Umbilical cord (tissue), 2 donors: ENCODE measurements at places on chromosomes 2 and 18.

GRCh38 chr2:42297322-42297936, 63.6 kb downstream of the COX7A2L start:
- DNase-seq: no peak

DNA sequence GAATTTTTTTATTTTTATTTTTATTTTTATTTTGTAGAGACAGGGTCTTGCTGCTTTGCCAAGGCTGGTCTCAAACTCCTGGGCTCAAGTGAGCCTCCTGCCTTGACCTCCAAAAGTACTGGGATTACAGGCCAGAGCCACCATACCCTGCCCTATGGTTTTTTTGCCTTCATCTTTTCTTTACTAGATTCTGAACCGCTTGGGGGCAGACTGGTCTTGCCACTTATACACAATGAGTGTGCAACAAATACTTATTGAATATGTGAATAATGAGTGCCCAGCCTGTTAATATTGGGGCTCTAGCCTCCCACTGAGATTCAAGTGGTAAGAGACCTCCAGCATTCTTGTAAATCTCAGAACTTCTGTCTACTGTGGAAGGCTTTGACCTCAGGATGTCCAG, 3.9 kb downstream of the NCK2 start:
- DNase-seq: no peak

DNA sequence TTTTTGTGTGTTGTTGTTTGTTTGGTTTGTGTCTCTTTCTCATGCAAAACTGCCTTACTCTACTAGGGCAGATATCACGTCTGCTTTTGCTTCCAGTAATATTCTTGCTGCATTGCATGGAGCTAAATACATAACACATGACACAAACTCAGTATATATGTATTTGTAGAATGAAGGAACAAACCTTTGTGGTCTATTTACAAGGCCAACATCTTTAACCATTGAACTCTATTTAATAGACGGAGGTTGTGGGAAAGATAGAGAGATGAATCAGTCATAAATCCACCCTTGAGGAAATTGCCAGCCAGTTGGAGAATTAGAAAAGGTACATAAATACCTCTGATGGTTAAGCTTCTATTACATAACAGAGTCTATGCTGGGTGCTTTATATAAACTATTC, 26.0 kb upstream of the IL1RL1 start:
- no peak for DNase-seq

DNA sequence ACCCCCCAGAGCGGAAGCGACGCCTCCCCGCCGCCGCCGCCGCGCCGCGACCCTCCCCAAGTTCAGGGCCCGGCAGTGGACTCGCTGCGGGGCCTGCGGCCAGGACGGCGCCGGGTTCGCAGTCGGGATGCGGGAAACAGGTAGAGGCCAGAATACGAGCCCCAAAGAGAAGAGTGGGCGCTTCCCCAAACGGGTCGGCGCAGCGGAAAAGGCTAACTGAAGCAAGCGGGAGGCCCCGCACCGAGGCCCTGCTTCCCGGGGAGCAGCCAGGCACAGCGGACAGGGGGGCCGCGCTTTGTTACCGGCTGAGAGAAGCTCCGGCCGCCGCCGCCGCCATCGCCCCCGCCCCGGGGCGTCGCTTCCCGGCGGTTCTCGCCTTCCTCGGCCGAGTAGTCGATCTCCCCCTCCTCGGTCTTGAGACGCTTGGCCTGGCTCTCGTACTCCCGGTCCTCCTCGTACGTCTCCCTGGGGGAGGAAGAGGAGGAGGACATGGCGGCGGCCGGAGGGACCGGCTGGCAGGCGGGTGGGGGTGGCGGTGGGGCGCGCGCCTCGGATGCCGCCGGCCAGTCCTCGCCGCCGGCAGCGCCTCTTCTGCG, 494 bp downstream of the HNRNPLL start:
- DNase-seq: peak; percentile 55

DNA sequence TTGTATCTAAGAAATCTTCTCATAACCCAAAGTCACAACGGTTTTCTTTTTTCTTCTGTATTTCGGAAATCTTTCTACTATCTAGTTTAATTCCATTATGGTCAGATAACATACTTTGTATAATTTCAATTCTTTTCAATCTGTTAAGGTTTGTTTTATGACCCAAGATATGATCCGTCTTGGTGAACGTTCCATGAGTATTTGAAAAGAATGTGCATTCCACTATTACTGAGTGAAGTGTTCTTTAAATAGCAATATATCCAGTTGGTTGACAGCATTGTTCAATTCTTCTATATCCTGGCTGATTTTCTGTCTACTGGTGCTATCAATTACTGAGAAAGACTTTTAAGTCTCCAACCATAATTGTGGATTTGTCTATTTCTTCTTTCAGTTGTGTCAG, 414.5 kb downstream of the TNS1 start:
- peak; percentile 11 for DNase-seq
